Activated CD8-positive, alpha-beta memory T cell treated with anti-CD3 and anti-CD28 coated beads for 1 hour (primary cell): ENCODE measurements at places on chromosomes 2 and 18.

DNA sequence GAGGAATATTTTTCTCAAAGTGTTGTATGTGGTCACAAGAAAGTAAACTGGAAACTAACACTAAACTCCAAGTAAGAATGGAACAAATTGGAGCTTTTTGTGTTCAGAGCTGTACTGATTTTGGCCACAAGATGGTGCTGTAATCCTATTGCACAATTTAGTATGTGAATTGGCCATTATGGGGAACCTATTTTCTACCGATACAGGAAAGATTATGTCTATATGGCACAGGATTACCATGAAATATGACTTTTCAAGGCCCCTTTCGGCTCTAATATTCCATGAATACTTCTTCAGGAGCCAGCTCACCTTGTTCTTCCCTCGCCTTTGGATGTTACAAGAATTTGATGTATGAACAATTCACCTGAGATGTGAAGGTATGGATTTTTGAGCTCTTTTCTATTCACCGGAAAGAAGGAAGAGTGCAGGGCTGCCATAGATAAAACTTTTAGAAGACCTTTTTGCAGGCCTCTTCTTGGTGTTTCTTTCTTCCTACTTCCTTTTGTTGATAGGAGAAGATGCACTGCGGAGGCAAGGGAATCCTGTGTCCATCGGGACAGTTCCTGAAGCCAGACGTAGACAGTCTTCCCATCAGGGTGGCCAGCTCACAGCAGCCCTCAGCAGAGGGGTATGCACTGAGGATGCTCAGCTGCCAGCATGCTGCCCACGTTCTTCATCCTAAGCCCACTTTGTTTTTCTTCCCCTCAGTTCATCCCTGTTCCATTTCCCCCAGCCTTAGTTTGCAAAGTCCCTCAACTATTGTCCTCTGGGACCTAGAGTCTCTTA is 13.3 kb downstream of the MRPL44 start:
- peak; percentile 6 for DNase-seq

- no peak for DNase-seq
Measured at GRCh38 chr2:46309052-46309953, 12.1 kb downstream of the EPAS1 start.

DNA sequence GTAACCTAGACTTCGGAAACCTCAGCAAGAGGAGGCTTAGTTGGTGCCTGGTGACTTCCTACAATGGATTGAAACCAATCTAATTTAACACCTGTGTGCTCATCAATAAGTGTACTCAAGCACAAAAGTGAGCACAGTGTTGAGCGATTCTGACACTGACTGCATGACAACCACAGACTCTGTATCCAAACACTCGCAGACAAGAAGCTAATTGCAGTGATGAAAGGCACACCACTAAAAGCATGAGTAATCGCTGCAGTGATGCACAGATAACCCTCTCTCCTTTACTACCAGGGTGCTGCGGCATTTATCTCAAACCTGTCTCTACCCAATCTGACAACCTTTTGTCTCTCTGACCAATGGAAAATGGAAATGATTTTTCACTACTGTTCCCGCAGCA is 168.1 kb downstream of the AFF3 start:
- DNase-seq, result no peak

GRCh38 chr2:39216346-39217191 is 27.2 kb downstream of the CDKL4 start:
- no peak for DNase-seq
